ENCODE measurements at places on chromosomes 7 and 10.

- DNase-seq: no peak
Observed at GRCh38 chr7:3649250-3649649, 348.2 kb downstream of the SDK1 start.

DNA sequence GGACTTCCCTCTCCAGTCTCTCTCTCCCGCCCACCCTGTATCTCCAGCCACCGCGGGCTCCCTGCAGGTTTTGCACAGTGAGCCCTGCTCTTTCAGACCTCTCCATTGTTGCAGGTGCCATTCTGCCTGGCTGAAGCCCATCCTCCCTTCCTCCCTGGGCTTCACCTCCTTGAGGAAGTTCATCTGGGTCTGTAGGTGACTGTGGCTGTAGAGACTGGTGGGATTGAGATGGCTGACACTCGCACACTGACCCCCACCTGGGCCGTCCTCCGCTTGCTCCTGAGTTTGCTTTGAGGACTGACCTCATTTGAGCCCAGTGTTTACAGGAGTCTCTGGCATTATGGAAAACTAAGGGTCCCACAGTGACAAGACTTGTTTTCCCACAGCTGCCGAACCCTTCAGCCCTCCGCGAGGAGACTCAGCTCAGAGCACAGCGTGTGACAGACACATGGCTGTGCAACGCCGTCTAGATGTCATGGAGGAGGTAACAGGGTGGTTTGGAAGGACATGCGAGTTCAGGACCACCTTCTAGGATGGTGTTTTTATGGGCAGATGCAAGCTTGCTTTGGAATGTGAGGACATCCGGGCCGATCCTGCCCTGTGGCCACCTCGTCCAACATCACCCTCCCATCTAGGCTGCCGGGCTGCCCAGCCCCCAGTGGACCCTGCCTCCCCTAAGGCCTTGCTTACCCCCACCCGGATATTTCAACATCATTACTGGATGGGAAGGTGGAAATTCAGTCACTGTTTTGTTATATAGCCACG, 9.3 kb downstream of the PLAC9 start:
- no peak for DNase-seq

- no peak for DNase-seq
Observed at GRCh38 chr7:36157527-36158320, 4.7 kb downstream of the EEPD1 start.

GRCh38 chr10:128624656-128625530, 498.7 kb upstream of the MKI67 start:
- no peak for DNase-seq

DNA sequence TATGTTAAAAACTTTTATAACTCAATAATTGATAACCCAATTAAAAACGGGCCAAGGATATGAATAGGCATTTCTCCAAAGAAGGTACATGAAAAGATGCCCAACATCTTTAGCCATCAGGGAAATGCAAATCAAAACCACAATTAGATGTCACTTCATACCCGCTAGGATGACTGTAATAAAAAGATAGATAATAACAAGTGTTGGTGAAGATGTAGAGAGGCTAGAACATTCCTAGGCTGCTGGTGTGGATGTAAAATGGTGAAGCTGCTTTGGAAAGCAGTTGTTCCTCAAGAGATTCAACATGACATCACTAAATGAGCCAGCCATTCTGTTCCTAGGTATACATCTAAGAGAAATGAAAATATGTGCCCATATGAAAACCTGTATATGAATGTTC, 35.6 kb downstream of the CAMK1D start:
- DNase-seq: no peak

GRCh38 chr7:94040254-94040653, 36.1 kb upstream of the BET1 start:
- DNase-seq: no peak

DNA sequence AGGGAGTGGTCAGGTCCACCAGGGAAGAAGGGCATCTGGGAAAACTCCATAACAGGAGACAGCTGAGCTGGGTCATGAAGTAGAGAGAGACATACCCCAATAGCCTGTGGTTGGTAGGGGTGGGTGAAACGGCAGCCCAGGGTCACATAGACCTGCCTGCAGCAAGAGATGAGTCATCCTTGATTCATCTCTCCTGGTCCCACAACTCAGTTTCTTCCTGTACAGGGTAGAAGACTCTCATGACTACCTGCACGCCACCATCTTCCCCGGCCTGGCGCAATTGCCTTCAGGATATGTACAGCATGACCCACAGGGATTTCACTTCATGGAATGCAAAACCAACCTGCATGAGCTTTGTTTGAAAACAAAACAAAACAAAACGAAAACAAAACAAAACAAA, 45.1 kb upstream of the ADAM12 start:
- no peak for DNase-seq

- DNase-seq: no peak
Observed at GRCh38 chr7:18762189-18762588, 266.6 kb downstream of the HDAC9 start.

GRCh38 chr7:159144758-159145489, at the start of gene VIPR2:
Gene VIPR2, minus strand, starts transcription at chr7:159144867. Its CDS starts 96 bp downstream, at chr7:159144771.
- DNase-seq: no peak
